ENCODE measurements at places on chromosomes 4 and X.

DNA sequence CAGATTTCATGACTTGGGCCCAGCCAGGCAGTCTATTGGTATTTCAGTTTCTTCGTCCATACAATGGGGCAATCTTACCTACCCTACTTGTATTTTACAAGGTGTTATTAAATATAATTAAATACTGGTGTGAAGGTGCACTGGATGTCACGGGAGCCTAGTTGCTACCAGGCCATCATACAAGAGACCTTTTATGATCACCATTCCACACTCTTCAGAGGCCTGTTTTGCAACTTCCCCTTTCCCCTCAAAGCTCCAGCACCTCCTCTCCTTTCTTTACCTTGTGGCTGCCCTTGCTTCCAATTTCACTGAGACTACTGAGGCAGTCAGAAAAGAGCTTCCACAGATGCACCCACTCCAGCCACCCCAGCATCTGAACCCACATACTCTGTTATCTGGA is 93.8 kb upstream of the HELT start:
- no peak for DNase-seq

- no peak for DNase-seq
These were observed 64.6 kb downstream of the KDM6A start for GRCh38 chrX:44937606-44938005.

DNA sequence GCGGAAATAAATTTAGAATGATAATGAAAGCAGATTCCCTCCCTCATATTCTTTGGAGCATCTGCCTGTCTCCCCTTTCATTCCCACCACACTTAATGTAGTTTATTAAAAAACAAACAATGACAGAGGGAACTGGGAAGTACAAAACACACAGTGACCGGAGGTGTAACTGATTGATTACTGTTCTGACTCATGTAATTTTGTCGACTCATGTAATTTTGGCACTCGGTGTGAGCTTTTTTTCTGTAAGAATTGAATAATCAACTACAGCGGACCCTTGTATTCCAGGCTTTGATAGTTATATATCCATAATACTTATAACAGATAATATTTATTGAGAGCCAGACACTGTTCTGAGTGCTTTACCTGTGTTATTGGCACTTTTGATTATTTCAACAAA is 110.4 kb downstream of the PALLD start:
- DNase-seq, result no peak

- no peak for DNase-seq
These were observed 57.2 kb upstream of the NPNT start for GRCh38 chr4:105838082-105838481.

DNA sequence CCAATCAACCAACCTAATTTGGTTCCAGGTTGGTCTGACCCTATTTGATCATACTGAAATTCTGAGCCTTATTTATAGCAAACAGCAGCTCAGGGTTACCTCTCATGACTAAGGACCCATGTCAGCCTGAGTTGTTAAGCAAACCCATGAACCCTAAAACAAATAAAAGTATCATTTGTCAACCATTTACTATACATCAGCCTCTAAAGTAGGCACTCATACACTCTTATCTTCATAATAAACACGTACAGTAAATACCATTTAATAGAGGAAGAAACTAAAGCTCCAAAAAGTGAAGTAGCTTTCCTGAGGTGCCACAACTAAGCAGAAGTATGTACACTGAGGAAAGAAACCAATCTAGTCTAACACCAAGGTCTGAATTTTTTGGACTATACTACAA is 25.2 kb downstream of the MANBA start:
- no peak for DNase-seq

- no peak for DNase-seq
These were observed 694 bp downstream of the PDS5A start for GRCh38 chr4:39976945-39977488.

GRCh38 chr4:8592366-8593263 is at the start of gene CPZ:
Gene CPZ (plus strand): TSS chr4:8592765. CDS start chr4:8592834, 69 bp downstream.
- DNase-seq, result no peak

DNA sequence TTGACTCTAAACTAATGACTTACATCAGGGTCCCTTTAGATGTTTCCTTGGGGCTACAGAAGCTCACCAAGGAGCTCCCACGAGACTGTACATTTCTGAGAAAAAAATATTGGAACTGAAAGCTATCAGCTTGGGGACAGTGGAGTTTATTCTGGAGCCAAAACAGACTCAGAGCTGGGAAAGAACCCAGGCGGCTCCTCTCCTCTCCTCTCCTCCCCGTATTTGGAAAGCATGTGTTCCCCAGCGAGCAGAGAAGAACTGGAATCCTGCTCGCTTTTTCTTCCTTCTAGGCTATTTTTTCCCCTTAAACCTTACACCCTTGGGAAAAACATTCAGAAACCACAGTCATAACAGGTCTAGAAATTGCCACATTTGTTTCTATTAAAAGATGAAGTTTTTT is 4.3 kb upstream of the MAP7D3 start:
- DNase-seq, result no peak

GRCh38 chr4:137635108-137635507 is 102.8 kb upstream of the PCDH18 start:
- DNase-seq, result no peak

DNA sequence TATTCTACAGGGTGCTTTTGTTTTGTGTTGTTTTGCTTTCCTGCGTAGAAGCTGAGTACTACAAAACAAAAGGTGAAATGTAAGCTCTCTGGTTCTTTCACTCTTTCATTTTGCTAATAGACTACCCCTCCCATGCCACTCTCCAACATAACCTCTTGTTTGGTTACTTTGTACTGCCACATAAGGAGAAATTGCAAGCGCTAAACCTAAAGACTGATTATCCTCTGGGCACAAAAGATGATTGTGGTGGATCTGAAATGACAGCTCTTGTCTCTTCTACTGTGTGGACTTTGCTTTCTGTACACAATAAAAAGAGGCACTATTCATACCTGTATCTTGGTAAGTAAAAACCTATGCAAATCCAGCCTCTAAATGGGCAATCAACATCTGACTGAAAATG is 5.3 kb downstream of the MBNL3 start:
- no peak for DNase-seq

- DNase-seq, result no peak
These were observed 573.5 kb downstream of the ANKRD50 start for GRCh38 chr4:124139044-124139443.

DNA sequence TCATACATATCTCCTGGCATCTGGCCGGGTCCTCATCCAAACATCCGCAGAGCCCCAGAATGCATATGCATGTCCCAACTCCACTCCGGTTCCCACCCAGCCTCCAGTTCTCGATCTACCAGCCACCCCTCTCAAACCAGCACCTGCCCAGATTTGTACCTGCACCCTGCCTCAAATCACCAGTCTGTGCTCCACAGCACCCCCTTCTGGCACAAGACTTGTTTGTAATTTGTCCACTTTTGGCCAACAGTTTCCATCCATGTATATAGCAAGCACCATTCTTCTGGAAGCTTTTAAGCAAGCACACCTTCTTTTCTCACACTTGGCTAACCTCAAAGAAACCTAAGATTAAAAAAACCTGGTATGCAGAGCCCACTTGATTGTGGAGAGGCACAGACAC is 644.1 kb downstream of the MID1IP1 start:
- DNase-seq, result no peak

GRCh38 chr4:15234856-15235126 is 193.0 kb upstream of the C1QTNF7 start:
- DNase-seq, result no peak

DNA sequence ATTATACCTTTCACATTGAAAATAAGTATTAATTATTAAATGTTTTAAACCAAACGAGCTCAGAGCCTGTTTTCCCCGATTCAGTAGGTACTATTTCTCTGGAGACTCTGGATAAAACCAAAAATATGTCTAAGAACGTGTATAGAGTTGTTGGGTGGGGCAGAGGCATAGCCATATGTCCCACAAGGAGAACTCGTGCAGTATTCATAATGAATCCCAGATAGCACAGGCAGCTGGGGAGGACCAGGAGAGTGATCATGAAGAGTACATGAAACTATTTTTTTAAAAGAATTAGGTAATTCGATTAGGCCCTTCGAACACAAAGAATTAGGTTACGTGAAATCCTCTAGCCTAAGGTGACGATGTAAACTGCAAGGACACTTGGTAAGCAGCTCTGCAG is 76.1 kb downstream of the CLDN22 start:
- DNase-seq, result no peak

DNA sequence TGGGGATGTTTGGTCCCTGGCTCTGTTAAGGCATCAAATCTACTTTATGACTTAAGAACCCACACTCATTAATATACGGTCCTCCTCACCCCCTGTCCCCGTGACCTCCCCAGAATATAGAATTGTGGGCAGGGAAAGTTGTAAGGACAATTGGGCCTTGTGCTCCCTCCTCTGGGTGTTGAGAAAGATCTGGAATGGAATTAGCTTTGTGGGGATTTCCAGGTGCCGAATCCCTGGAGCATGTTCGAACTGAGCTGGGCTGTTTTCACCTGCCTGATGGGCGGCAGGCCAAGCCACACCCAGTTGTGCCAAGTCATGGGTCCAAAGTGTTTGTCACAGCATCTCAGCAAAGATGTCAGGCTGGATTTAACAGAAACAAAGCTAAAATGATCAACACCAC is 349.3 kb upstream of the KLF3 start:
- no peak for DNase-seq

DNA sequence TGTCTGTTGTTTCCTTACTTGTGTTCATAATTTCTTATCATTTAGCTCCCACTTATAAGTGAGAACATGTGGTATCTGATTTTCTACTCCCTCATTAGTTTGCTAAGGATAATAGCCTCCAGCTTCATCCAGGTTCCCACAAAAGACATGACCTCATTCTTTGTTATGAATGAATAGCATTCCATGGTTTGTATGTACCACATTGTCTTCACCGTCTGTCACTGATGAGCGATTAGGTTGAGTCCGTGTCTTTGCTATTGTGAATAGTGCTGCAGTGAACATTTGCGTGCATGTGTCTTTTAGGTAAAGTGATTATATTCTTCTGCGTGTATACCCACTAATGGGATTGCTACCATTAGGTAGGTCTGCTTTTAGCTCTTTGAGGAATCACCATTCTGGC is 624.3 kb upstream of the EPHA5 start:
- no peak for DNase-seq

DNA sequence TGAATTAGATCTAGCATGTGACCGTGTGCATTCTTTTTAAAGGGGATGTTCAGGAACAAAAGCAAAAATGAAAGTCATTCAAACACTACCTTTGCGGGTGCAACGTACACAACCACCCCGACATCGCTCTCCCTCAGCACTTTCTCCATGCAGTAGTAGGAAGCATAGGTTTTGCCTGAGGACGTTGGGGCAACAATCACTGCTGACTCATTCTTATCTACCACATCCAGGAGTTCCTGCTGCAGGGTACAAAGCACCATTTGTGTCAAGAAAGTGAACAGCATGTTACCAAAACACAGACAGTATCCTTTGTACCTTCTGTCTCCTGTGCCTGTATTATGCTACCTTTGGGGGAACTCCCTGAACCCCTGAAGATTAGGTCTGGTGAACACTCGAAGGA is 58.6 kb downstream of the DDX60L start:
- no peak for DNase-seq

- DNase-seq, result no peak
These were observed 141.8 kb downstream of the TSPAN5 start for GRCh38 chr4:98516441-98517217.

DNA sequence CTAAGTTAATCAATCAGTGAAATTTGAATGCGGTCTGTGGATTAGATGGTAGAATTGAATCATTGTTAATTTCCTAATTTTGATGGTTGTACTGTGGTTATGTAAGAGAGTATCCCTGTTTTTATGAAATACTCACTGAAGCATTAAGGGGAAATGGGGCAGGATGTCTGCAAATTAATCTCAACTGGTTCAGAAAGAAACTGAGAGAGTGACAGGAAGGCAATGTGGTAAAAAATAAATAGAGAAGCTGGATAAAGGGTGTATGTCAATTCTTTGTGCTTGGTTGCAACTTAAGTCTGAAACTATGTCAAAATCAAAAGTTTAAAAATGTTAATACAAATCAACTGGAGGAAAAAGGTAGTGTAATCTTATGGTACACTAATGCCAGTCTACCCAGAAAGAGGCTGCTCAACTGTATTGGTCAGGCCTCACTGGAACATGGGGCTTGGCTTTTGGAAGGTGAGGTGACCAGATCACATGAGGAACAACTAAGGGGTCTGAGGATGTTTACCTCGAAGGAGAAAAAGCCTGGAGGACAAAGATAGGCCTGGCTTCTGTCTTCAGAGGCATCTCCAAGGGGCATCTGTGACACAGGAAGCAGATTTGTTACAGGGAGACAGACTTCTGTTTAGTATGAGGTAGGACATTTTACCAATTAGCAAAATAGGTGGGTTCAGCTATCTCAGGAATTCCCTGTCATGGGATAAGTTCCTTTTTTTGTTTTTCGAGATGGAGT is 83.1 kb downstream of the DLG3 start:
- no peak for DNase-seq

DNA sequence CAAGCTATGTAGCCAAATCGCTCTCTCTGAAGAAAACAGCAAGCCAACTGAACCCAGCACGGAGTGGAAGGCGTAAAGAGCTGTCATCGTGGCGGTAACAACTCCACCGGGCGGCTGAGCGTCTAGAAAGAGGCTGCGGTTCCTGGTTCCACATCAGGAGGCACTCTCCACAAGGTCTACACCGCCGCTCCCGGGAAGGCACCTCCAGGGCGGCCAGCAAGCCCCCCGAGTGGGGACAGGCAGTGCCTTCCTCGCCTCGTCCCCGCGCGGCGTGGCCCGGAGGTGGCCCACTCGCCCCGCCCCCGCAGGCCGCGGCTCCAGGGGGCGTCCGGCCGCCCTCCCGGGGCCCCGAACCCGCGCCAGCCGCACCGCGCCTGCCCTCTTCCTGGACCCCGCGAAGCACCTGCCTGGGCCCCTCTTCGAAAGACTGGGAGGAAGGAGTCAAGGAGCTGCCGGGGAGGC is 755 bp downstream of the KLHL8 start:
- no peak for DNase-seq

DNA sequence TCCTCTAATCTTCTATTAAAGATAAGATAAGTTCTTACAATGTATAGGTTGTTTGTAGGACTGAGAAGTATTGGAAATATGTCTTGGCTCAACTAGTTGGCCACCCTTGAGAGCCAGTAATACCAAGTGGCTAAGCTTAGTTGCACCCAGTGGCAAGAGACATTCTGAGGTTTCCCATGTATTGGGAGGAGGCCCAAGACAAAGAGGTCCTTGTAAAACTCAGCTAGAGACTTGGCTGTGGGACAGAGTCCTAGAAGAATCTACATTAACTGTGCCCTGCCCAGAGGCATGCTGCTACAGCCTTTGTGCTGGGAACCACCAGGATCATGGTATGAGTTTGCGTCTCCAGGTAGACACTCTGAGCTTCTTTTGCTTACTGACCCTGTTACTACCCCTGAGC is 41.9 kb upstream of the SLC4A4 start:
- DNase-seq, result no peak

- DNase-seq, result no peak
These were observed 8.3 kb downstream of the SEC24B start for GRCh38 chr4:109441862-109442458.

DNA sequence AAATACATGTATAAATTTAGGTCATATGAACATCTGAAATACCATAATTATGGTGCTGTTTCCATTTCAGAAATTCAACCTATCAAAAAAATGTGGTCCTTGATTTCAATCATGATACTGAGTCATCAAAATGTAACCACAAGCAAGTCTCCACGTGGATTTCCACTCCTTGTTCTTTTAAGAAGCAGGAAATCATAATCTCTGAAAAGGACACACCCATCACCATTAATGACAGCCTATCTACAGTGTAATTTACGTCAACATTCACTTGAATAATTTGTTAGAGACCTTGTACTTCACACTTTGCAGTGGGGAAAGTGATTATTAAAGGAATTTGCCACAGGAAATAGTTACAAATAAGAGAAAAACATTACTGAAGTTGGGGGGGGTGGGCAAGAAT is 17.7 kb upstream of the SLC7A11 start:
- no peak for DNase-seq

- no peak for DNase-seq
These were observed 38.4 kb downstream of the AREG start for GRCh38 chr4:74483226-74483911.

Measured in GOT3 (cell line).